ENCODE measurements at places on chromosomes 13 and 19.
A peak's percentile ranks its signal among the peaks of the same experiment; 100 is the strongest.

DNA sequence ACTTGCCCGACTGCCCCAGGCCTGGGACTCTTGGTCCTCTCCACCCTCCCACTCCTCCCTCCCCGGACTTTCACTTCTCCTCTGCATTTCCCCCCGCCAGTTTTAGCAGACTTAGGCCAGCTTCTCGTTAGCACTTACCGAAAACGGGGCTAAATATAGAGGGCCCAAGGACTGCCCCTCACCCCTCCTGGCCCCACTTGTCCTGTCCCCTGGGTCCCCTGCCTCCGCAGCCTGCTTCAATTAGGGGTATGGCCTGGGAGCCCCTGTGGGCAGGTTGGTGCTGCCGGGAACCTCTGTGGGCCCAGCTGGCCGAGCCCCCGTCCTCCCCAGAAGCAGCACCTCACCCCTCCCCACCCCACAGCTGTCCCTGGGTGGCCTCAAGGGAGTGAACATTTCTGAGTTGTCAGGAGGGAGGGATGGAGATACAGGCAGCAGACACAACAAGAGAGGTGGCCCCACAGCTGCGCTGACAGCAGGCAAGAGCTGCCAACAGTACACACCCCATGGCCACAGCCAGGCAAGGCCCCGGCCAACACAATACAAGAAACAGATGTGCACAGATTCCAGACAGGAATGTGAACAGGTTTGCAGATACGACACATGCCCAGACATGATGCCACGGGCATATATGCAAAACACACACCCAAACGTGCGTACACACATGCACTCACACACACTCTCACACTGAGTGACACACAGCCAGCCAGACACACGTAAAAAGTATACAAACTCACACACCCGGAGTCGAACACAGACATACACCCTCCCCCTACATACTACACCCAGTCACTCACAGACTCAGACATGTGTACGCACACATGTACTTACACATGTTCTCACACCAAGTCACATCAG lies 2.6 kb downstream of the POU2F2 start:
- DNase-seq, result peak; percentile 66

DNA sequence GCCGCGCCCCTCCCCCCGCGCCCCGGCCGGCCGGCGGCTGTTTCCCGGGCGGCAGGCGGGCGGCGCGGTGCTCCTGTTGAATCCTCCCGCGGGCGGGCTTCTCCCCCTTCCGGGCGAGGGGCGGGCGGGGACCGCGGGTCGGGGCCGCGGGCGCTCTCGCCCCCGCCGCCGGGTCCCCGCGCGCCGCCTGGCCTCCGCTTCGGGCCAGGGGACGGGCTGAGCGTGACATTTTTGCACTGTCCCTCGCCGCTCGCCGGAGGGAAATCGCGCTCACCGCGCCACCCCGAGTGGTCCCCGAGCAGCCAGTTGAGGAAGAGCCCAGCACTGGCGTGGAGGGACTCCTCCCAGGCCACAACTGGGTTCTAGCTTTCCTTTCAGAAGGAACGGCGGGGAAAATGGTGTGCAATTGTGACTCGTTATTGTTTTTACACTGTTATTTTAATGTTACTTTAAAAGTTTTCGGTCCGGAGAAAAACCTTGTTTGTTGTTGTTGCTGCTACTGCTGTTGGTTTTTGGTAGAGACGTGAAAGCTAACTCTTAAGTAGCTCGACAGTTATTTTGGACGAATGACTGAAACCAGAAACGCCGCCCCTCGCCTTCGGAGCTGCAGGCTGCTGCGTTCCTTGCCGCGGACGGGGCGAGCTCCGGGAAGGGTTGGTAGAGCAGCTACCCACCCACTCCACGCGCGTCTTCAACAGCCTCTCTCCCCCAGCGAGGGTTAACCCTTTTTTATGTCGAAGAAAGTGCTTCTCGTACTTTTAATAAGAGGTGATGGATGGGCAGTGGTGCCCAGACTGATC lies 959 bp downstream of the PDS5B start:
- peak; percentile 63 for DNase-seq

- peak; percentile 45 for DNase-seq
Observed at GRCh38 chr13:82636119-82636518, 1246.2 kb downstream of the SLITRK1 start.

DNA sequence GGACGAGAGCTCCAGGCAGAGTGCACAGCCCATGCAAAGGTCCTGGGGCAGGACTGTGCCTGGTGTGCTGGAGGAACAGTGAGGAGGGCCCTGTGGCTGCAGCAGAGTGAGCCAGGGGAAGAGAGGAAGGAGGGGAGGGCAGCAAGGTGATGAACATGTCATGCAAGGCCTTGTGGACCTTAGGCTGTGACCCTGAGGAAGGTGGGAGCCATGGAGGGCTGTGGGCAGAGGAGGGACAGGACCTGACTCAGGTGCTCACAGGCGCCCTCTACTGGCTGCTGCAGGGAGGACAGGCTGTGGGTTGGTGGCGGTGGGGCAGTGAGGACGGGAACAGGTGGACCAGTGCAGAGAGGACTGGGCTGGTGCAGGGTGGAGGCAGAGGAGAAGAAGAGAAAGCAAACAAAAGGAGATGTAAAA lies 170.3 kb downstream of the PTPRS start:
- no peak for DNase-seq

- DNase-seq, result peak; percentile 91
Observed at GRCh38 chr19:18995804-18996241, 37.5 kb downstream of the SUGP2 start.

GRCh38 chr13:79642596-79642995 lies 161.6 kb downstream of the NDFIP2 start:
- DNase-seq, result no peak

DNA sequence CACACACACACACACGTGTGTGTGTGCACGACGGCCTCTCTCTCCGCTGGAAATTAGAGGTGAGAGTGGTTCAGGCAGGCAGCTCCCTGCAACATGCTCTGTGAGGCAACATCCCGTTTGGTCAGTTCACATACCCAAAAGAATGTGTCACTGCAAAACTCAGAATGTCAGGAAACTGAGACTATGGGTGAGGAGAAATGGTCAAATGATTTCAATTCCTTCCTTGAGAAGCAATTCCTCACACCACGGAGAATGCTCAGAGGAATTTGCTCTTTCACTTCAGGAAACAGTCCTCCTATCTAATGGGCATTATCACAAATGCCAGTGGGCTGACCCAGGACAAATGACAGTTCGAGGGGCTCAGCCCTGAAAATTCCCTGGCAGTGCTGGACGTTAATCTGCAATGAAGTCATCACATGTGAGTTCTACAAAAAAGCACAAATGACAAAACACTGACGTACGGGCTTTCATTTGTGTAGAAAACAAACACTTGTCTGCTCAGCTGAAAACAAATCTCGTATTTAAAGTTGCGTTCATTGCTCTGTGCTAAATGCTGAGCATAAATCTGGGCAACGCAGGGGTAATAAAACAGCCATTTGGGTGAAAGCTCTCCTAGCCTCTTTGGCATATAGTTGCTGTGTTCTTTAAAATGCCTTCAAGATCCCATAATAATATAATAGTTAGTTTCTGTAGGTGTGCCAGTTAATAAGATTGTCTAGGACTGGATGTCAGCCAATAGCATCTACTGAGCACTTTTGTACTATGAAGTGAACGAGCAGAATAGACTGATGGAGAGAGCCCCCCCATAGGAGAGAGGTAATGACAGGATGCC lies 18.6 kb upstream of the LATS2 start:
- DNase-seq, result peak; percentile 88

DNA sequence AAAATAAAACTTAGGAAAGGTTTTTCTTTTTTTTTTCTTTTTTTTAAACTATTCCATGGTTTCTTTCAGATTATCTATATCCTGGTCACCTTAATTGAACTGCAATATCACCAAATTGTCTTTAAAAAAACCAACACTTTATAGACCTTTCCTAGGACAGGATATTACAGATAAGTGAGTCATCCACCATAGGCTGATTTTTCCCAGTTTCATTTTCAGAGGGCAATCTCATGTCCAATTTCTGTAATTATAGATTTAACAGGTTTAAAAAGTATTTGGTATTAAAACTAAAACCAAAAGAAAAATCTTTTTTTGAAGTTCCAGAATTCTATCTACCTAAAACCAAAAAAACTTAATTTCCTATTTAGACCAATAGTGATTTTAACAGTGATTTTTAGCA lies 13.2 kb downstream of the SPART start:
- DNase-seq, result peak; percentile 66

DNA sequence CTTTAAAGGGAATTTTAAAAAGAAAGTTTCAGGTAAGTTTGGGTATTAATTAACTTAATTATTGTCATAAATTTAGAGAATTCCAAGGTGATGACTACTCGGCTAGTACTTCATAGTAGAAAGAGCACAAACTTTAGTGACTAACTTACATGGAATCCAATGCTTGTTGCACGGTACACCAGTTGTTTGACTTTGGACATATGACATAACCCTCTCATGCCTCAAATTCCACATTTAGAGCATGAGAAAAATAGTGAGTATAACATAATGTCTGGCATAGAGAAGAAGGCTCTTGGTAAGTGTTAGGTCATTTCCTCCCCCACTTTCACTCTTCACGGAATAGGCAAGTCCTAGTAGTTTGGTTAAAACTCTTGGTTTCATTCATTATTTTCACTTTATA lies 1249.4 kb upstream of the SLC10A2 start:
- peak; percentile 86 for DNase-seq

- DNase-seq, result peak; percentile 46
Observed at GRCh38 chr19:14102102-14102696, 11.6 kb upstream of the SAMD1 start.

DNA sequence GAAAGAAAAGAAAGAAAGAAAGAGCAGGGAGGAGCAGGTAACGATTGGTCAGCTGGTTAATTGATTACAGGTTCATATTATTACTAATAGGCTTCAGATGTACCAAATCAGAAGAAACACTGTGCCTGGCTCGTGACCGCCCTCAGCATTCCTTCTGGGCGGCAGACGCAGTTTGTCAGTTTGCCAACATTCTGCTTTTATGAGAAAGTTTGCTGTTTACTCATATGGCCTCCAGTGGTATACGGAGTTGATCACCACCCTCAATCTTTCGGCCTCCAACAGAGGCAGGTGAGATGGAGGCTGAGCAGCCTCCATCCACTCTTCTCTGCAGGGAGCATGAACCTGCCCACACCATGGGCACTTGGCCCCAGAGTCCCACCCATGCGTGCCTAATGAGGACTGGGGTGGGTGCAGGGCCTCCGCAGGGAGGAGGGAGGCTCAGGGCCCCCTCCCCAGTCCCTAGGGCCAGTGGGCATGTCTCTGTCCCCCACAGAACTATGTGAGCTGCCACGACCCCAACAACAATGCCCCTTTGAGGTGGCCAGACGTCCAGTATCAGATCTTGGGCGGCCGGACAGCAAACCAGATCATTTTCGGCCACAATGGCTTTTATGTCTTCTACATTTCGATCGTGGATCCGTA lies 8.8 kb downstream of the PRR22 start:
- DNase-seq, result peak; percentile 89

GRCh38 chr19:18814063-18814462 lies 17.7 kb upstream of the UPF1 start:
- peak; percentile 34 for DNase-seq

- DNase-seq, result peak; percentile 50
Observed at GRCh38 chr13:35474496-35475211, 1.8 kb downstream of the MAB21L1 start.

DNA sequence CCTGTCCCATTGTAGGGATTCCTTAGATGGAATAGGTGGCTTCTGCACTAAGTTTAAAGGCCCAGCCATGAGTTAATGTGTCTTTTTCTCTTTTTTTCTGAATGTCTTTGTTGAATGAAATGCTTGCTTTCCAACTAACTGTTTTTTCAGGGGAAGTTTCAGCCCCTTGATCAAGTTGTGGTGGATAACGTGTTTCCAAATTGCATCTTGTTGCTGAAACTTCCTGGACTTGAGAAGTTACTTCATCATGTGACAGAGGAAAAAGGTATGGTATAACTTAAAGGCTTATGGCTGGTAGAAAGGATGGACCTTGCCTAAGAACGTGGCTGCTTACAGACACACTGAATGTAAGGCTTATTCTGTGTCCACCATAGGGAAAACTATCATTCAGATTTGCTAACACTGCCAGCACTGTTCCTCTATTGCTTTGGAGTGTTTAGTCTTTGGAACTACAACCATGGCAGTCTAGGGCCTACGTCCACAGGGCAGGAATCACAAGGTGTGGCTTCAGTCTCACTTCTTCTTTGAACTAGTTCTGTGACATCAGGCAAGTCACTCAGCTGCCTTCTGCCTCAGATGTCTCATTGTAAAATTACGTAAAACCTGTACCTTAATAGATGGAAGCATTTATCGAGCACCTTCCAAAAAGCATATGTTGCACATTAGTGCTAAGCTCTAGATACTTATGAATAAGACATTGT lies 25.3 kb downstream of the RNASEH2B start:
- no peak for DNase-seq

DNA sequence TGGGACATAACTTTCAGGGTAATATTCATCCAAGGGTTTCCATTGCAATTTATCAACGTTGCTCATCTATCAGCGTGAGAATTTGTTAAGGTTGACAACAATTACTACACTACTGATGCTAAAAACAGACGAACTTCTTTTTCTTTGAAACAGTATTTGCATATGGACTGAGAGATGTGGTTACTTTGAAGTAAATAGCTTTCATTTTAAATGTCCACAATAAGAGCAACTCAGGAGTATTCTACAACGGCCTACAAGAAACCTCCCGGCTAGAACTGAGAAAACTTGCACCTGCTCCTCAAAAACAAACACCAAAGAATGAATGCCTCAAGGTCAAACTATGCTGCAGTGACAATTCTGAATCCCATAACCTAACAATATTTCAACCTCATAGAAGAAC lies 238.4 kb downstream of the IRS2 start:
- no peak for DNase-seq

GRCh38 chr19:9342610-9343304 lies 18.8 kb downstream of the ZNF559 start:
- DNase-seq, result no peak

- peak; percentile 71 for DNase-seq
Observed at GRCh38 chr13:41061914-41062837, 867 bp downstream of the WBP4 start.

DNA sequence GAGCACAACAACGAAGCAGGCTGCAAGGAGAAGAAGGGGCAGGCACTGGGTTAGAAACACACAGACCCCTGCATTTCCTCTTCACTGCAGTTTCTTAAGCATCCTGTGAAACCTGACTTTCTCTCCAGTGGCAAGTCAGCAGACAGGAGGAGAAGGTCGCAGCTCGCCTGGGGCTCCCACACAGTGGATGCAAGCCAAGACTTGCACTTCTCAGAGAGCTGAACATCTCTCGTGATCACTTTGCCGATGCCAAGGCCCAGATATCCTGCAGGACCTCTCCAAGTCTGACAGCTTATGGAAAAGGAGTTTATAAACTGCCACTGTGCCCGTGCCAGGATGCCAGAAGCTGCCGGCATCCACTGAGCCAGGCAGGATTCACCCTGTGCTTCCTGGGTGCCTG lies 18.4 kb downstream of the TMEM272 start:
- DNase-seq, result no peak
